Left forelimb (tissue), 1 donor: ENCODE measurements at places on chromosomes 12 and 14.
A peak's percentile ranks its signal among the peaks of the same experiment; 100 is the strongest.

GRCh38 chr14:33707716-33708115, 243.2 kb downstream of the EGLN3 start:
- no peak for DNase-seq

- DNase-seq = no peak
Measured at GRCh38 chr12:27974735-27975221, 2.2 kb upstream of the PTHLH start.

DNA sequence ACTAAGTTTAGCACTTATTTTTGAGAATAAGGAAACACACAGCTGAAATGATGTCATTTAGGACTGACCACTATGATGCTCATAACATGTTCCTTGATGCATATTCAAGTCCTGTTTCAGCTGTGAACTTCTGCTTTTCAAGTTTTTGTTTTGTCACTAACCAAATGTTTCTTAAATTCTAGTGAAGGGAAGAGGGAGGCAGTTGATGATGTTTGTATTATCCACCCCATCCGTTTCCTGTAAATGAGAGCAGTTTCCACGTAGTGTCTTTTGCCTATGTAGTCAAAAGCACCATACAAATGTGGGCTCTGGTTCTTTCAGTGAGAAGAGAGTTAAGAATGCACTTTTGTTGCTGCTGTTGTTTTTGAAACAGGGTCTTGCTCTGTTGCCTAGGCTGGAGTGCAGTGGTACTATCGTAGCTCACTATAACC, 491.8 kb downstream of the PCNX1 start:
- DNase-seq = no peak

DNA sequence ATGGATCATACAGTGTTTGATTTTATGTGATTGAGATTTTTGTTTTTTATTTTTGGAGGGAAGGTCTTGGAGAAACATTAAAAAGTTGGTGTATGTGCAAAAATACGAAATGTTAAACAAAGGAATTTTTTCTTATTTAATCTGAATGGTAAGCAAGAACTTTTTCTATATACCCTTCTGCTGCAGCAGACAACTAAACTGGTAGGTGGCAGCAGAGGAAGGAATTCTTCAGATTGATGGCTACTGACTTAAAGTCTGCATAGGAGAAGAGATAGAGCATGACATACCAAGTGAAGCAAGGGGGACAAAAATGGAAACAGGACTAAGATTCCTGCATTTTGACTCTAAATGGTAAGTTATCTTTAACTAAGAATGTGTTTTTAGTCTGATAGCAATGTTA, 42.0 kb upstream of the A2ML1 start:
- no peak for DNase-seq

- no peak for DNase-seq
Measured at GRCh38 chr12:56333197-56333678, 562 bp downstream of the PAN2 start.

DNA sequence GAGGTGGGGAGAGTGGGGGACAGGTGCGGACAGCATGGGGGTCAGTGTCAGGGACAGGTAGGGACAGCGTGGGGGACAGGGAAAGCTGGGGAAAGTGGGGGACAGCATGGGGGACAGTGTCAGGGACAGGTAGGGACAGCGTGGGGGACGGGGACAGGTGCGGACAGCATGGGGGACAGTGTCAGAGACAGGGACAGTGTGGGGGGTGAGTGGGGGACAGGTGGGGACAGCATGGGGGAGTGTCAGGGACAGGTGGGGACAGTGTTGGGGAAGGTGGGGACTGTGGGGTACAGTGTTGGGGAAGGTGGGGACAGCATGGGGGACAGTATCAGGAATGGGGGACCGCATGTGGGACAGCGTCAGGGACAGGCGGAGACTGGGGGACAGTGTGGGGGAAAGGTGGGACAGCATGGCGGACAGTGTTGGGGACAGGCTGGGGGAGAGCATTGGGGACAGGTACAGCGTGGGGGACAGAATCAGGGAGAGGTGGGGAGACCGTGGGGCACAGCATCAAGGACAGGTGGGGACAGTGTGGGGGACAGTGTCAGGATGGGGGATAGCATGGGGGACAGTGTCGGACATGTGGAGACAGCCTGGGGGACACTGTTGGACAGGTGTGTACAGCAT, 96.1 kb downstream of the TMEM121 start:
- DNase-seq = peak; percentile 45
